Posterior cingulate gyrus (tissue), 11 donors: ENCODE measurements at places on chromosomes 2 and 18.

DNA sequence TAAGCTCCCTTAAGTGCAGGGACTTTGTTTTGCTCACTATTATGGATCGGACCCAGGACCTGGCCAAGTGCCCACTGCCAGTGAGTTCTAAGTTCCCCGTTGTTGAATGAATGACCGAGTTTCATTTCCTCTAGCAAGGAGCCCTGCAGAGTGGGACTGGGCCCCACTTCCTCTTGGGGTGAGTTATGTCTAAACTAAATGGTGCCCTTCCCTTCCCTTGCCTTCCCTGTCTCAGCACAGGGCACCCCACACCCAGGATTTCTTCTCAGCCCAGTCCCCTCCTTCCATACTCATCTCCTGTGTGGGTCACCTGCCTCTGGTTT, 195.3 kb upstream of the HS6ST1 start:
- no peak for DNase-seq

- no peak for DNase-seq
Measured at GRCh38 chr2:80365762-80366161, 61.2 kb upstream of the LRRTM1 start.

DNA sequence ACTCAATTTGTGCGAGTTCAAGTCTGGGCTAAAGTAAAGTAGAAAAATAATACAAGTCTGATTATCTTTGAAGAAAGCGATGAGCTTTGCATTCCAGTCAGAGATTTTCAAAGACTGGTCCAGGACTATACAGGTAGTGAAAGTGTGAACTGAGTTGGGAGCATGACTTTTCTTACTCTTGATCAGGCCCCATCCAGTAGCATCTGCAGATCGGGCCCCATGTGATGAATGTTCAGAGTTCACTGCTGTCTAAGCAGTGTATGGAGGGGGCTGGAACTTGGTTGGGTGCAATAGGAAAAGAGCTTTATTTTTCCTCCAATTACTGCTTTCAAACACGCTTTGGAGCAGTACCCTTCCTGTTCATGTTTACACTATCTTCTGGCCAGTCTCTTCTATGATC, 747.4 kb upstream of the ID2 start:
- no peak for DNase-seq

DNA sequence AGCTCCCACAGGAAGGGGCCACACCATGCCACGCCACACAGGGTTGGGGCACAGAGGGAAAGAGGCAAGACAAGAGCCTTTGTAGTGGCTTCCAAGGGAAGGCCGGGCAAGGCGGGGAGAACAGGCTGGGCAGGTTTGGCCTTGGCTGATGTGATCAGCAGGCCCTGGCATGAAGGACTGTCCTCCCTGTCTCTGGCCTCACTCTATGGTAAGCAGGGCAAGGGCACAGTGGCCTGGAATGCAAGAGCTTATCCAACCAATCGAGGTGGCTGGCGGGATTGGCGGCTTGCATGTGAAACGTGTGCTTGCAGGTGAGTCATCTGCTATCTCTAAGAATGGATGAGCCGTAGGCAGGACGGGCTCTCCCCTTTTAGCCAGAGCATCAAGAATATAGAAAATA, 6.4 kb upstream of the ATP9B start:
- DNase-seq = no peak

- DNase-seq = no peak
Measured at GRCh38 chr2:16784652-16785051, 119.0 kb upstream of the CYRIA start.

DNA sequence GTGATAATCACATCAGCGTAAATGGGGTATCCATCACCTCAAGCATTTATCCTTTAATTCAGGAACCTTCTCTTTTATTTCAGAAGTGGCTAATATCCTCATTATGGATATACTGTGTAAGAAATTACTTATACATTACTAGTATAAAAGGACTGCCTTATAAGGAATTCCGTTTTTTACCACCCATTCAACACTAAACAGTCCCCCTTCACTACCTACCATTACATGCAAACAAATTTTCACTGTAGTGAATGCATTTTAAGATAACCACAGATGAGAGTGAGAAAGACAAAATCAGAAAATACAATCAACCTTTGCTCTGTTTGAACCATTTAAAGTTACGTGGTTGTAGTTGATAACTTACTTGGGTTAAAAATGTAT, 551.2 kb downstream of the RNF144A start:
- DNase-seq = no peak

DNA sequence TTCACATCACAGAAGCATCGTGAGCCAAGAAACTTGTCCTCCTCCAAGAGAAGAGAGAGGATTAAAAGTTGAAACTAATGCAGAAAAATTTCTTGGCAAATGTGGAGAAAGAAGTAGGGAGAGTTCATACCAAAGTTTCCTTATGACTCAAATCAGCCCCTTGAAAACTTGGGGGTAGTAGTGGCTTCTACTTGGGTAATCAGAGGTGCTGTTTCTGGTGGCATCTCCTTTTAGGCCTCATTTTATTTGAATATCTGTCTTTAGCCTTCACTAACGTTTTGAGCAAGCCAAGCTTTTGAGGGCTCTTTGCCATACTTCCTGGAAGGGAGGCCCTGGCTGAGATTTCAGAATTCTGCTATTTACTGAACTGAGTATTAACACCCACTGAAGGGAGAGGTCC, 515.3 kb upstream of the MEX3C start:
- DNase-seq = no peak

GRCh38 chr2:239751679-239752355, 273.3 kb downstream of the NDUFA10 start:
- DNase-seq = no peak

- no peak for DNase-seq
Measured at GRCh38 chr2:238075397-238075796, 14.6 kb downstream of the SCLY start.

DNA sequence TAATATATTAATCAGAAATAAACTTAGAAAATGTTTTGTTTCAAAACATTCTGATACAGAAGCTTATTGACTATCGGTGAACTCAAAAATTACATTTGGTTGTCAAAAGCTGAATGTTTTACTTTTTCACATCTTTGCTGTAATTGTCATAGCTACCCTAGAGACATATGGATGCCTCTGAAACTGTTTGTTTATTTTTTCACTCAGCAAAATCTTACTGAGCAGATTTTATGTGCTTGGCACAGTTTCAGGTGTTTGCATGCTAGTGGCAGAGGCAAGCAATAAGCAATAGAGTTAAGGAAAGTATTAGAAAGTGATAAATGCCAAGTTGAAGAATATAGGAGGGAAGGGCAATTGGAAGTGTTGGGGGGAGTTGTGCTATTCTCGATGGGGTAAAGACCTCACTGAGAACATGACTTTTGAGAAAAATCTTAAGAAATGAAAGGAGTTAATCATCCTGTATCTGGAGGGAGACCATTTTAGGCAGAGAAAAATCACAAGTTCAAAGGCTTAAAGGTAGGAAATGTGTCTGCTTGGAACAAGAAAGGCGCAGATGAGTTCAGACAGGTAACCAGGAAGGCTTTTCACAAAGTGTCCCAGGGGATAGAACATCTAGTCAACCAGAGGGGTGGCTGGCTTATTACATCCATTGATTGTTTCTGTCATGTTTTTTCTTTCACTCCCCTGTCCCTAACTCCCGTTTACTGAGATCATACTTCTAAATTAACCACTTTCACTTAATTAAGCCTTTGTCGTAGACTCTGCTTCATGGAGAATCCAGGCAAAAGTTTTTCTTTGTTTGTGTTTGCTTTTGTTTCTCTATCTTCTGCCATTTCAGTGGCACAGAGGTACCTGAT, 27.2 kb upstream of the COBLL1 start:
- DNase-seq = no peak

- no peak for DNase-seq
Measured at GRCh38 chr2:208046686-208047085, 21.4 kb upstream of the PLEKHM3 start.

- DNase-seq = no peak
Measured at GRCh38 chr2:71006323-71006722, 11.7 kb upstream of the TEX261 start.

DNA sequence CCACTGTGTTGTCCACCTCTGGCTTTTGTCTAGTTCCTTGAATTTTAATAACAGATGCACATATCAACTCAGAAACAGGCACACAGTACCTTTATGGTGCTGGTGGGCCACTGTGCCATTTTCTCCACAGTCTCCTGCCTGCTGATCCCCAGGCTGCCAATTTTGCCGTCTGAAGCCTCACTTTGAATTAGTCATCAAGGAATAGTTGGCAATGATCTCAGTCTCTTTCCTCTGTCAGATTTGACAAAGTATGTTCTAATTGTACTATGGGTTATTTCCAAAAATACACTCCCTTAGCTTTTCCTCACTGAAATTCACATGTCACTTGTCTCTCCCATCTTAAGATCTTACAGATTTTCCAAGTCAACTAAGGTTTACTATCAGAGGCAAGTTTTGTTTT, 140.7 kb downstream of the ZNF516 start:
- DNase-seq = no peak

DNA sequence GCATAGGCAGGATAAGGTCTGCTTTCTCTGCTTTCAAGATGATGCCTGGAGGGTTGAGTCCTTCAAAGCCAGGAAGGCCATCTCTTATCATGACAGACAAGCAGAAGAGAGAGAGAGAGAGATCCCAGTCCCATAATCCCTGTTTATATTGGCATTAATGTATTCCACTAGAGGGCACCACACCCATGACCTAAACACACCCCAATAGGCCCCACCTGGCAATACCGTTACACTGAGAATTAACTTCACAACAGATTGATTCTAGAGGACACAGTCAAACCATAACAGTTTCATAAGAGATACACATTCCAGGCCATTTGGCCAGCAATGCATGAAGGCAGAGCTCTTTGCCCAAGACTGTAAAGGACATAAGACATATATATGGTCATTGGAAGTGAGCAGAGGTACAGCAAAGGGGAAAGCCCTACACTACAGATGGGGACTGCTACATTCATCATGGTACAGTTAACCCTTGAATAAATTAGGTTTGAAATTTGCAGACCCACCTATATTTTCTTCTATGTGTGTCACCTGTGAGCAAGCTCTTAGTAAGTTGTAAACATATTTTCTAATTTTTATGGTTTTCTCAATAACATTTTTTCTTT, 1516.1 kb downstream of the RPIA start:
- no peak for DNase-seq

GRCh38 chr18:35578481-35578880, 3.1 kb upstream of the GALNT1 start:
- no peak for DNase-seq

DNA sequence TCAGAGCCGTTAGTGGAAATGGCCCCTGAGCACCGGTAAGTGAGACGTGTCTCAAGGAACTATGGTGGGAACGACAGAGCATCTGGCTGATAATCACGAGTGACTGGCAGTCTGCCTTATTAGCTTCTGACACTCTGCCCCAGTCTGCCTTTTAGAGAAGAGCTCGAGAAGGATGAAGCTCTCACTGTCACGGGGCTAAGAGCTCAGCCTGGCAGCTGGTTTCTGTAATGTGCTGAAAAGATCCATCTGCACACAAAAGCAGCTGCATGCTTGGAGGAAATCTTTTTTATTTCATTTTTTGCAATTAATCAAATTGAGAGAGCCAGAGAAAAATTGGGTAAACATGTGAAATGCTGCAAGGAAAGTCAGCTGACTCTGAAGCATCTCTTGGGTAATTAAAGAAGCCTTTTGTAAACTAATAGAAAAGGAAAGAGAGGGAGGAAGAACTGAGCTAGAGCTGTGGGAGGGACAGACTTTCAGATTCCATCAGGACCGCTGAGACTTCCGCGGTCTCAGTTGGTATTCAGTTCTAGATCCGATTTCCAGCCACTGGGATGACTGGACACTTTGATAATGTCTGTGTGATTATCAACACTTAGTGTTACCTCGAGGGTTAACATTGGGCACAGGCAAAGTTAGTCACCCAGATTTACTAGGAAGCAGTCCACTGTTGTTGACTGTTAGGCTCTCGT, 24.4 kb downstream of the MBP start:
- DNase-seq = no peak

DNA sequence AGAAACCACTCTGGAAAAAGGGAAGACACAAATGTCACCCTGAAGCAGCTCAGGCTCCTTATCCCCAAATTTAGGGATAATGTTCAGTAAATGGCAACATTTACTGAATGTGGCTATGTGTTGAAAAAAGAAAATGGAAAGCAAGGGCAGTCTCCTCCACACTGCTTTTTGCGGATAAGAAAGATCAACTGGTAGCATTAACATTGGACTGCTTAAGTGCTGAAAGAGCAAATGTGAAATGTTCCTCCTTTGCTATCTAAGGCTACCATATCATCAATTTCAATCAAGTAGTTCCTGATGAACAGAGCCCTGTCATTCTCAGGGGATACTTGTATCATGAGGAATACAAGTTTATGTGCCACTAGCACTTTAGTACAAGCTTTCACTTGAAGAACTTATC, 12.5 kb downstream of the FBXO11 start:
- no peak for DNase-seq

GRCh38 chr18:53503914-53504441, 720.5 kb downstream of the MBD2 start:
- DNase-seq = no peak

DNA sequence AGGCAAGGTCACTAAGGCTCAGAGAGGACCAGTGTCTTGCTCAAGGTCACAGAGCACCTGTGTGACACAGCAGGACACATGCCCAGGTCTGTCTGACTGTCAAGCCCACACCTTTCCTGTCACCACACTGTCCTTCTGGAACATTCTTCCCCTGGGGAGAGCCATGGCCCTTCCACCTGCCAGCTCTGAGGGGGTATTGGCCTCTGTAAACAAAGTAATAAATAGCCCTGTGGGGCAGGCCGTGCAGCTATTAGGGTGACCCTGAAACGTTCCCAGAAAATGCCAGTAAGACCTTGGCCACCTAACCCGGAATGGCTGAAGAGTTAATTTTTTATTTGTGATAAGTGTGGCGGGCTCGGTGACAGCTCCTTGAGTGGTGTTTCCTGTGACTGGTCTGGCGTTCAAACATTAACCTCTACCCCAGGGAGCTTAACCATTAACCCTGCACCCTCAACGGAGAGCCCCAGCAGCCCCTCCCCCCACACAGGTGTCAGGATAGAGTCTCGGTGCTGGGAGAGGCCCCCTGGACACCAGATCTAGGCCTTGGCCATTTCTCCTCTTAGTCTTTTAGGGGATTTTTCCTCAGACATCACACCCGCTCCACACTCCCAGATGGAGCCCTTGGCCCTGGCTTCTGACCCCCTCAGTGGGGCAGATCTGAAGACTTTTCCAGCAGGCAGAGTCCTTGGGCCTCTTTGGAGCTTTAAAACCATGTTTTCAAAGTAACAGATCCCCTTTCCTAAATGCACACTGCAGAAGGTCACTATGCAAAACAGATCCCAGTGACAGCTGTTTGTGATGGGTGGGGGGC, 36.6 kb downstream of the SCTR start:
- no peak for DNase-seq

- DNase-seq = no peak
Measured at GRCh38 chr2:36800381-36800780, 103.9 kb downstream of the VIT start.

GRCh38 chr18:40120796-40121391, 1834.1 kb upstream of the PIK3C3 start:
- no peak for DNase-seq

- peak; percentile 67 for DNase-seq
Measured at GRCh38 chr2:6290217-6291015, 575.3 kb downstream of the CMPK2 start.

GRCh38 chr2:120118471-120118870, 104.7 kb downstream of the TMEM185B start:
- DNase-seq = no peak
